Non-pigmented ciliary epithelial cell (primary cell): ENCODE measurements at places on chromosomes 6 and 20.
A peak's percentile ranks its signal among the peaks of the same experiment; 100 is the strongest.

DNA sequence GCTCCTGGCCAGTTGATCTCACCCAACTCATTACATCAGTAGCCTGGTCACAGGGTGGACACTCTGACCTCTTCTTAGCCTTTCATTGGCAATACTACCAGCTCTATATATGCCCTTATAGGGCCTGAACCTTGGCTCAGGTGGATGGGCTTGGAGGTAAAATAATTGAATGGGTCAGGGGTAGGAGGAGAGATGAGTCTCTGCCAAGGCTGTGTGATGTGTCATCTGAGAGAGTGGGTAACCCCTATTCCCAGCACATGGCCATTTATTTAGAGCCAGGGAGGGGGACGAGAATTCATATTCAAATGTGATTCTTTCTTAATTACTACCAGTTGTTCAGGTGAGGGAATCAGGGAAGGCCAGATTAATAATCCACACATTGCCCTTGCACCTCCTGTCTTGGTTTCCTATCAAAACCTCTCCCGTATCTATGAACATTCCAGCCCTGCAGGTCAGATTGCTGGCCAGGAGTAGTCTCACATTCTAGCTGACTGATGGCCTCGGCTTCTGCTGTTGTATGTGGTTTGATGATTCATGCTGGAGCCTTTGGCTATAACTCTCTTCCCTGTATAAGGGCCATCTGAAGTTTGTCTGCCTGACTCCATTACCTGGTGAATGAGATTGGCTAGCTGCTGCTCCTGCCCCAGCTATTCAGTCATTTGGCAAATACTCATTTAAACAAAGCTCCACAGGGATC, 13.4 kb downstream of the C20orf173 start:
- DNase-seq, result peak; percentile 59

DNA sequence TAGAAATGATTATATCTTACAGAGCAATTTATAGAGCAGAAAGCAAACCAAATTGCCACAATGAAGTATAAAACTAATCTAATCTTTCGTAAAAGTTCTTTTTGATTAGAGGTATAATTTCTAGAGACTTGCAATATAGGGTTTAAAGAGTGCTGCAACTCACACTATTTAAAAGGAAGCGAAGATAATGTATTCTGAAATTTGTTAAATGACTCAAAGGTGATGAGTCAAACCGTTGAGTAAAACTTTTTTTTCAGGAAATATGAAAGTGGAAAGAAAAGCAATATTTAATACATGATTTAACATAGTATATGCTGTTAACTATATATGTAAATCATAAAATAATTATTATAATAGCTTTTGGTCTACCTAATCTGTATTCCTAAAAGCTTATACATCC, 133.6 kb downstream of the SYNE1 start:
- DNase-seq, result no peak

GRCh38 chr6:93319304-93319703, 100.1 kb downstream of the EPHA7 start:
- no peak for DNase-seq

- no peak for DNase-seq
Measured at GRCh38 chr6:41426888-41427641, 91.7 kb downstream of the NCR2 start.

DNA sequence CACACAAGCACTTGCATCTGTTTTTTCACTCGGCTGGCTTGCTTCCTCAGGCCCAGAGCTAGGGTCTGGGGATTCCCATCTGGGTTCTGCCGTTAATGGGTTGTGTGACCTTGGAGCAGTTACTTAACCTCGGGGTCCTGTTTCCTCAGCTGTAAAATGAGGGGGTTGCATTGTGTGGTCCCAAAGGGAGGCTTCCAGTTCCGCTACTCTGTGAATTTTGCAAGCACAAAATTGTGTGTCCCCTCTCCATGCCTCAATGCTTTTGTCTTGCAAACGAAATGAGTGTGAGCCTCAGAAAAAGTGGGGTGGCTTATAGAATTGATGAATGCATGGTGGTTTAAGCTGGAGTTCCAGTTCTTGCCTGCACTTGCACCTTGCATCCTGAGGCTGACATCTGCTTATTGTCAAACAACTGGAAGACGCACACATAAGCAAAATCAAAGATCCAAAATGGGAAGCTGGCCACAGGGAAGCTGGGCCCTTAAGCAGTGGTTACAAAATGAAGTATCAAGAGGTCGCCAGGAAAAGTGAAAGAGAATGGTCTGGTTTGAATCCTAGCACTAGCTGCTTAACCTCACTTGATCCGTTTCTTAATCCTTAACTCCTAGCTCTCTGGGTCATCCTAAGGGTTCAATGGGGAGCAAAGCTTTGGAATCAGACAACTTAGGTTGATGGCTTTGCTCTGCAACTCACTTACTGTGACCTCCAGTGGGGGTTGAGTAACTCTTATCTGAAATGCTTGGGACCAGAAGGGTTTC, 490.6 kb downstream of the DHX35 start:
- DNase-seq, result no peak

GRCh38 chr20:19875376-19876221, 117.5 kb downstream of the RIN2 start:
- no peak for DNase-seq

- DNase-seq, result no peak
Measured at GRCh38 chr6:162857326-162857725, 129.6 kb downstream of the PACRG start.

DNA sequence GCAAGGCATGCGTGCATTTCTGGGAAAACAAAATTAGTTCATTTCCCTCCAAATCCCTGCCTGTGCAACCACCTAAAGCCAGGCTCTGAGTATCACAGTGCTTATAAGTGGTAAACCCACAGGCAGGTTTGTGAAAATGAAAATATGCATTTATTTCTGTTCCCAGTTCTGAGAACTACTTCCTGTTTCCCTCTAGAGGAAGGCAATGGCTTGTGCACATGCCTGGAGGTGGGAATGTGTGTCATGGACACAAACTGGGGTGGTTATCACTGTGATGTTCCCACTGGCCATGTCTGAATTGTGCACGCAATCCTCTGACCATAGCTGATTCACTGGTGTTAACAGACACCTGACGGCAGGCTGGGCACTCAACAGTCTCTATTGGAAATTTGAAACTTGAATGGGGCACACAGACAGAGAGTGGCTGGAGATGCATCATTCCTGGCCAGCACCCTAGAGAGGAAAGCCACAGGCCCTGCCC, 26.3 kb downstream of the FAM110A start:
- no peak for DNase-seq

GRCh38 chr6:132817554-132818403, 3.4 kb downstream of the RPS12 start:
- no peak for DNase-seq

- DNase-seq, result no peak
Measured at GRCh38 chr20:23362392-23363256, 642 bp downstream of the GZF1 start.

GRCh38 chr20:13723011-13723410, 61.7 kb downstream of the ESF1 start:
- DNase-seq, result no peak

DNA sequence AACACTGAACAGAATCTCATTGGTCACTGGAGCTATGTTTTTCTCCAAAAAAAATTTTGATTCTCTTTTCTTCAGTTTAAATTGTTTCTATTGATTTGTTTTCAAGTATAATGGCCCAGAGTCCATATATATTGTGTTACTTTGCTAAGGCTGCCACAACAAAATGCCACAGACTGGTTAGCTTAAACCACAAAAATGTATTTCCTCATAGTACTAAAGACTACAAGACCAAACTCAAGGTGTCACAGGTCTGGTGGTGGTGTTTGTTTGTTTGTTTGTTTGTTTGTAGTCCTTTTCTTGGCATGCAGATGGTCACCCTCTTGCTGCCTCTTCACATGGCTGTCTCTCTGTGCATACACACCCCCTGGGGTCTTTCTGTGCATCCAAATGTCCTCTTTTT, 34.0 kb downstream of the BMP5 start:
- DNase-seq, result no peak

DNA sequence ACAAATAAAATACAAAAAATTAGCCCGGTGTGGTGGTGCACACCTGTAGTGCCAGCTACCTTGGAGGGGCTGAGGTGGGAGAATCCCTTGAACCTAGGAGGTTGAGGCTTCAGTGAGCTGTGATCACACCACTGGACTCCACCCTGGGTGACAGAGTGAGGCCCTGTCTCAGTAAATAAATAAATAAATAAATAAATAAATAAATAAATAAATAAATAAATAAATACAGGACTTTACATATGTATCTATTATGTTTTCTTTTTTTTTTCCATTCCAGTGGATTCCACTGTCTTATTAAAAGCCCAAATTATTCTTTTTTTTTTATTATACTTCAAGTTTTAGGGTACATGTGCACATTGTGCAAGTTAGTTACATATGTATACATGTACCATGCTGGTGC, 41.1 kb upstream of the ENPP5 start:
- no peak for DNase-seq

DNA sequence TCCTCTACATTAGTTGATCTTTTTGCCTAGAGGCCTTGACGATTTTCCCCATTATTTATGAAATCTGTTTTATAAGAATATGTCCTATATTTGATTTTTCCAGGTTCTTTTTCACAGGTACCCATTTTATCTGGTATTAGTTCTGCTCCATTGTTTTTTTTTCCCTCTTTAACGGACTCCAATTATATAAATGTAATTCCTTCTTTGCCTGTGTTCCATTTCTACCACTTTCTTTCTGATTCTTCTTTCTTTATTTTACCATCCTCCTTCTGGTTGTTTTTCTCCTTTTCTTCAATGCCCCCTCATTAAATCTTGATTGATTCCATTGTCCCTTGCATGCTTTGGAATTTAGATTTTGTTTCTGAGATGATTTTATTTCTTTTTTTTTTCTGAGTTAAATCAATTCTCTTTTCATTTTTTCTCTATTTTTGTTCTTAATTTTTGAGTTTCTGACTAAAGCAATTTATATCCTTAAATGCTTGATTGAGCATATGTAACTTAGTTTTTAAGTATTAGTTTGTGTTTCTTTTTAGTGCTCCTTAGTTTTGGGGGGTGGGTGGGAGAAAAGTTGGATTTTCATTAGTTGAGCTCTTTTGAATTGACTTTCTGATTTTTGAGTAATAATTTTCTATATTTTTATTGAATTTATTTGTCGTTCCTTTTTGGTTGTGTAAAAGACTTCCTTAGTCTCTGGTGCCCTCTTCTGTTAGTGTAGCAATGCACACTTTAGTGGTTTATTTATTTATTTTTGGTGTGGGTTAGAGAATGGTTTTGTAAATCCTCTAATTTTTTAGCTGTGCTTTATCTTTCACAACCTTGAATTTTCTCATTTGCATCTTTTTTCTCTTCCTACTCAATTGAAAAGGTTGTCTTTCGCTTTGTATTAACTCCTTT, 140.8 kb downstream of the FARS2 start:
- DNase-seq, result no peak

GRCh38 chr20:46434597-46434996, 28.2 kb upstream of the ELMO2 start:
- no peak for DNase-seq

DNA sequence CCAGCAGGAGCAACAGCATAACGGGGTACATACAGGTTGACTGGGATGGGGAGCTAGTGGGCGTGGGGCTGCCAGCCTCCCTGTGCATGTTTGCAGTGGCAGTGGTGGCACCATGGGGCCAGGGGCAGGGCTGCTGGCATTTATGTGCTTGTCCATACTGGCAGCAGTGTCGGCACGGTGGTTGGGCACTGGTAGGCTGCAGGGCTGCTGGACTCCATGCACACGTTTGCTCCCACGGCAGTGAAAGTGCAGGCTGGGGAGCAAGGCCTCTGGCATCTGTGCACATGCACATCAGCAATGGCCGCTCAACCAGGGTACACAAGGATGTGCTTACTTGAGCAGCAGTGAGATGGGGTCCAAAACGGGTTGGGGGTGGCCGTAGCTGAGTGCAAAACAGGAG, 159.5 kb upstream of the KHDRBS2 start:
- DNase-seq, result no peak

- no peak for DNase-seq
Measured at GRCh38 chr20:24573557-24573956, 104.1 kb downstream of the SYNDIG1 start.

DNA sequence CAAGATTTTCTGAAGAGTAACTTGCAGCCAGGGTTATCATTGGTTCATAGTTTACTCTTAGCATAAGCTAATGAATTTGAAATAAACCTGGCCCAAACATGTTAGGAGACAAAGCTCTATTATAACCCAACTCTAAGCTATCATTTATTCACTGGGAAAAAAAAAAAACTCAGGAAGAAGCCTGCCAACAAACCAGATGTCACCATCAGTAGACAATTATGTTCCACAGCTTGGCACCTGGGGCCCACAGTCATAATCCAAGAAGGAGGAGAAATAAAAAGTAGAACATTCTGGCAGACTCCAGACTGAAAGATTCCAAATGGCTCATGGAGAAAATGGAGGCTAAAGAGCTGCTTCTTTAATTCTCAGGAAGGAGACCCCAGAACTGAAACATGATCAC, 100.0 kb upstream of the CNR1 start:
- no peak for DNase-seq

DNA sequence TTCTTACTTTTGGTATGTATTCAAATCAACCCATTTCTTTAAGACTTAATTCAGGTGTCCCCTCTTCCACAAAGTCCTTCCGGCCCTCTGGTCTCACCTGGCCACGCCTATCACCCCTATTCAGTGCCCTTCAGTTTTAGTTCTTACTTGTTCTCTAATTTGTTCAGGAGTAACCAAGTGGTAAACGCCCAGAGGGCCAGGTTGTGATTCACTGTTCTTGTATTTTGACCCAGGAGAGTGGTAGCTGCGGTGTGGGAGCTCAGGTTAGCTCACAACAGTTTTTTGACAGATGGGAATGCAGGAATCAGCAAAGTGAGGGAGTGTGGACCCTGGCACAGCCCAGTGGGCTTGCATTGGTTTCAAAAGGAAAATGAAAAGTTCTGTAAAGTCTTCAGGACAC, 81.7 kb upstream of the RIPOR2 start:
- DNase-seq, result no peak

DNA sequence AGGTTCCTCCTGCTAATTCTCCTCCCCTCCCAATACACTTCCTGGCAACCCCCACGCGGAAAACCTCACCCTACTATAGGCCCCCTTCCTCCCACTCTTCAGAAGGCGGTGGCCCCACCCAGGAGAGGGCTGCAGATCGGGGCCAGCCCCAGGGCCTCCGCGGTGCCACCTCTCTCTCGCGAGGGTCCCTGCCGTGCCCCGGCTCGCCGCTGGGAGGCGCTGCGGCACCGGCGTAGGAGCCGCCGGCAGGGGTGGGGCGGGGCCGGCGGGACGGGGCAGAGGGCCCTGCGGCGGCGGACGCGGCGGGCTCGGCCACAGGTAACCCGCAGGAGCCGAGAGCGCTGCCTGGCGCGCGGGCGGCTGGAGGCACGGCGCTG, at the start of gene ANKRD6:
TSS of gene ANKRD6 (plus strand) at position 278 of the 377 bp plus-strand sequence. CDS start 133,825 bp downstream, outside the sequence.
- DNase-seq, result no peak

- no peak for DNase-seq
Measured at GRCh38 chr6:111715321-111715720, 109.6 kb upstream of the TRAF3IP2 start.

DNA sequence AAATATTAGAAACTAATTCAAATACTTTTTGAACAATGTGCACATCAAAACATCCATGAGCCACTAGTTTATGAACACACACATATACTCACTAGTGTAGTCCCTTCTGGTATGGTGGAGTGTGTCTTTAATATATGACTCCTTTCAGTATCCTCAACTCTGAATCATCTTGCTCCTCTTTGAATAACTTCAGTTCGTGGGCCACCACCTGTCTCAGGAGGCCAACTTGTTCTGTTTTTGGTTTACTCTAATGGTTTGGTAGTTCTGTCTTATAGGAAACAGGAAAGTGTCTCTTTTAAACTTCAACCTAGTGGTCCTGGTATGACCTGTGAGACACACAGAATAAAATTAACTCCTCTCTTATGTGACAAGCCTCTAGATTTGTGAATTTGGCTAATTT, 55.6 kb downstream of the ZNF292 start:
- no peak for DNase-seq

GRCh38 chr6:39887692-39888450, 46.4 kb downstream of the MOCS1 start:
- peak; percentile 87 for DNase-seq

GRCh38 chr6:14734416-14735340, 511.2 kb upstream of the JARID2 start:
- peak; percentile 60 for DNase-seq
